ENCODE measurements at places on chromosomes 5 and 9.

DNA sequence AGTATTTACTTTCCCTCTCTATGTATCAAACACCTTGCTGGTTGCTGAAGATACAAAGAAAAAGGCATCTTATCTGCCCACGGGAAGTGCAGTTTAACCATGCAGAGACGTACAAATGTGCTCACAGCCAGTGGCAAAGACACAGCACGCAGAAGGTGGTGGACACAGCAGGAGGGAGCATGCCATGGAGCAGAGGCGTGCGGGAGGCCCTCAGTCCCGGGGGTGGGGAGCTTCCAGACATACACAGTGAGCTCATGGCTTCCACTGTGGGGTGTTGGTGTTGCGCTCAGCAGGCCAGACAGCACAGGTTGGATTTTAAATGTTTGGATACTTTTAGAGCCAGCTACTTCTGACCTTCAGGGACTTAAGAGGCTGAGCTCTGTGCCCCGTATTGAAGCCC, 8.8 kb upstream of the BARX1 start:
- no peak for DNase-seq

DNA sequence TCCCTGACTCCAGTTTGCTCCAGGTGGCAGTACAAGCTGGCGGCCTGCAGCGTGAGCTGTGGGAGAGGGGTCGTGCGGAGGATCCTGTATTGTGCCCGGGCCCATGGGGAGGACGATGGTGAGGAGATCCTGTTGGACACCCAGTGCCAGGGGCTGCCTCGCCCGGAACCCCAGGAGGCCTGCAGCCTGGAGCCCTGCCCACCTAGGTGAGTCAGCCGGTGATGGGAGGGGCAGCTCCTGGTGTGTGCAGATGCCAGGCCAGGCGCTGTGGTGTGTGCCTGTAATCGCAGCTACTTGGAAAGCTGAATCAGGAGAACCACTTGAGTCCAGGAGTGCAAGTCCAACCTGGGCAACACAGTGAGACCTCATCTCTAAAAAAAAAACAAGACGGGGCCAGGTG, 10.0 kb upstream of the CACFD1 start:
- DNase-seq = no peak

DNA sequence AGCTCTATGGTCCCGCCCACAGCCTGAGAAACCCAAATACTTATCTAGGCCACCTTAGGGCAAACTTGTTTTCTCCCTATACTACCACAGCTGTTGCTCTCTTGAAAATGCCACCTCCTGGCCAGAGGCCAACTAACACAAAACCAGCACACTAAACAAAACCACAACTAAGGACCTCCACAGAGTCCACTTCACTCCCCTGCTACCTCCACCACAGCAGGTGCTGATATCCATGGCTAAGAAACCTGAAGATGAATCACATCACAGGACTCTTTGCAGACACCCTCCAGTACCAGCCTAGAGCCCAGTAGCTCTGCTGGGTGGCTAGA, 108.4 kb downstream of the ALDH1A1 start:
- no peak for DNase-seq

GRCh38 chr5:149641000-149641576, 59.8 kb downstream of the ARHGEF37 start:
- no peak for DNase-seq

- DNase-seq = no peak
Observed at GRCh38 chr5:102893942-102894341, 138.8 kb downstream of the PAM start.

- peak; percentile 50 for DNase-seq
Observed at GRCh38 chr5:174793684-174794328, 69.4 kb downstream of the MSX2 start.

DNA sequence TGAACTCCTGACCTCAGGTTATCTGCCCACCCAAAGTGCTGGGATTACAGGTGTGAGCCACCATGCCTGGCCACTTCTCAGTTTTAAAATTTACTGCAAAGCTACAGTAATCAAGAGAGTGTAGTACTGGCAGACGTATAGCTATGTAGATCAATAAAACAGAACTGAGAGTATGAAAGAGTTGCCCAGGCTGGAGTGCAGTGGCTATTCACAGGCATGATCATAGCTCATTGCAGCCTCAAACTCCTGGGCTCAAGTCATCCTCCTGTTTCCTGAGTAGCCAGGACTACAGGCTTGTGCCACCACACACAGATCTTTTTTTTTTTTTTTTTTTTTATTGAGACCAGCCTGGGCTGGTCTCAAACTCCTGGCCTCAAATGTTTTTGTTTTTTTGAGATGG, 26.5 kb upstream of the NCS1 start:
- no peak for DNase-seq

GRCh38 chr5:42640835-42641234, 115.8 kb upstream of the CCDC152 start:
- no peak for DNase-seq

GRCh38 chr5:153678617-153679329, 188.3 kb downstream of the GRIA1 start:
- no peak for DNase-seq

GRCh38 chr9:125883565-125884217, 136.5 kb downstream of the PBX3 start:
- no peak for DNase-seq

DNA sequence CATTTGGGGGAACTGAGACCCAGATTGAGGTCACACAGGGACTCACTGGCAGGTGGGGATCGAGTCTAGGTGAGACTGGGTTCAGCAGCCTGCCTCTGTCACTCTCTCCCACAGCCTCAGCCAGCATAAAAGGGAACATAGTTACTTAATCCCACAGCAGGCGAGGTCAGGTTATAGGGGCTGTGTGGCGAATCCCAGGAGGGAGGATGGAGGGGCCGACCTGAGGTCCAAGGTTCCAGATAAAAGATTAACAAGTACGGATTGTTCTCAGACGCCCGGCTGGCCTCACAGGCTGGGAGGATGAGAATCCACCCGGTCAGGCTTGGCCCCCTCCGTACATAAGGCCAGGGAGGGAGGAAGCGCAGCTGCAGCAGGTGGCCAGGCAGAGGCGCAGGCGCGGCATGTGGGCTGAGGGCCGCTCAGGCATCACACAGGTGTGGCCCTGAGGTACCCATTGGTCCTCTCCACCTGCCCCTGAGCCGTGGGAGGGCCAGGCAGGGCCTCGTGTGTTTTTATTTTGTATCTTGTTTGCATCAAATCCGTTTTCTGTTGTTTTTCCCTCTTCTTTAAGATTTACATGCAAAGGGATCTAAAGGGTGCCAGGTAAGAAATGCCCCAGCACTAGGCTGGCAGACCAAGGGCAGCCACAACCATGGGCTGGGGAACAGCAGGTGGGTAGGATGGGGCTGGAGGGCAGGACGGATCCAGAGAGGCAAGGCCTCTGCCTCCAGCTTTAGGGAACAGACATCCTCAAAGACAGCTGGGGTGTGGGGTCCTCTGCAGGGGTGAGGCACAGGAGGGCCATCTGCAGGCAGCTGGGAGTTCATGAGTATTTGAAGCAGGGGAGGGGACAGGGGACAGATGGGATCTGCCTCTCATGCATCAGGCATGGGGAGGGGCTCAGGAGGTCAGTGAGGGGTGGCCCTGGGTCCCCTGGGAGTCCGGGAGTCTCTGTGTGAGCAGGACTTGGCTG, 3.6 kb downstream of the SUSD3 start:
- DNase-seq = no peak

GRCh38 chr9:131605770-131606590, 60.7 kb downstream of the PRRT1B start:
- no peak for DNase-seq

GRCh38 chr5:150017226-150018005, 16.9 kb downstream of the HMGXB3 start:
- no peak for DNase-seq

GRCh38 chr5:150316320-150316719, 13.6 kb upstream of the ARSI start:
- no peak for DNase-seq

DNA sequence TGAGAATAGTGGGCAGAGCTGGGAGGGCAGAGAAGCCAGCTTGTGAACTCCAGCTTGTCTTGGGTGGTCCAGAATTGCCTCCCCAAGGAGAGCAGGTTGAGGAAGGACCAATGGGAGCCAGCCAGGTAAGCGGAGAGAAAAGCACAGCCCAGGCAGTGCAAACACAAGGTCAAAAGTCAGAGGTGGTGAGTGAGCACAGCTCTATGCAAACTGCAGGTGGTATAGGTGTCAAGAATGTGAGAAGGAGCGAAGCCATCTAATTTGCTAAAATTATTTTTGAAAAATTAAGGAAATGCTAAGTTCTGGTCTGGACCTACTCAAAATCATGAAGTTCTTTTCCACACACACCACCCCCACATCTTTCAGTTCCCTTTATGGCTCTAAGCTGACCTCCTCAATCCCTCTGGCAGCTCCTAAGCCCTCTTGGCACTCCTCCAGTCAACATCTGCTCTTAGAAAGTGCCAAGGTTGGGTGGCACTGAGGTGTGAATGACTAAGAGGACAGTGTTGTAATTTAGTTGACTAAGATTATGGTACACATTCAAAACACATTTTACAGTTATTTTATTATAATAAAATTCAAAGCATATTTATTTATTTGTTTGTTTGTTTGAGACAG, 6.6 kb upstream of the OTULINL start:
- no peak for DNase-seq

DNA sequence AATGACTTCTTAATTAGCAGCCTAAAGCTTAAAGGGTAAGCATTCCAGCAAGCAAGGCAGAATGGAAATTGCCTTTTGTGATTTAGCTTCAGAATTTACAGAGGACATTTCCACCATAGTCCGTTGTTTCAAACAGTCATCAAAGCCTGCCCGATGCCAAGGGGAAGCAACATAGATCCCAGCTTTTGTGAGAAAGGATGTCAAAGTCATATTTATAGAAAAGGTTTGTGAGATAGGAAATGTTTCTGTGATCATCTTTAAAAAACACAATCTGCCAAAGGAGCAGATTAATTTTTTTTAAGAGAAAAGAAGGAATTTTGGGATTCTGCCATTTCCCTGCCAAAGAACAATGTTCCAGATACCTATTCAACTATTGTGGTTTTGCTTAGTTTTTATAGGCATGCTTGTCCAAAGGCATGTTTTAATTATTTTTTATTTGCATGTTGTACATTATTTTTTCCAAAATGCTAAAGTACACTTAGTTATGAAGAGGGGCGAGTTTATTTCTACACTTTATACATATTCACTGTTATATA, 346.9 kb downstream of the ZNF608 start:
- no peak for DNase-seq

GRCh38 chr9:29214154-29214689, 1640.9 kb upstream of the C9orf72 start:
- peak; percentile 83 for DNase-seq

DNA sequence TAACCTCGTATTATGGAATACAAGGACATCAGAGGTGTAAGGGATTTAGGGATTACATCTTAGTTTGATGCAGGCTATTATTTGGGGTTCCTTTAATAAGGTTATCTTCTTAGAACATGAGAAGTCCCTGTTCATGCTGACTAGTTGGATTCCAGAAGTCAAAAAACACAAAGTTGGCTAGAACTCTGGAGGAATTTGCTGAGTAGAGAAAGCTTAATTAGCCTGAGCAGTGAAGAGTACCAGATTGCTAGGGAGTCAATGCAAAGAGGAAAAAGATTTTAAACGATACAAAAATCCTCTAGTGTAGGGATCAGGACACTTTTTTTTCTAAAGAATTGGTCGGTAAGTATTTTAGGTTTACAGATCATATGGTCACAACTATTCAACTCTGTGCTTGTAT, 1872.5 kb upstream of the C9orf72 start:
- DNase-seq = no peak

GRCh38 chr9:114382699-114383520, 4.9 kb downstream of the AKNA start:
- DNase-seq = no peak

DNA sequence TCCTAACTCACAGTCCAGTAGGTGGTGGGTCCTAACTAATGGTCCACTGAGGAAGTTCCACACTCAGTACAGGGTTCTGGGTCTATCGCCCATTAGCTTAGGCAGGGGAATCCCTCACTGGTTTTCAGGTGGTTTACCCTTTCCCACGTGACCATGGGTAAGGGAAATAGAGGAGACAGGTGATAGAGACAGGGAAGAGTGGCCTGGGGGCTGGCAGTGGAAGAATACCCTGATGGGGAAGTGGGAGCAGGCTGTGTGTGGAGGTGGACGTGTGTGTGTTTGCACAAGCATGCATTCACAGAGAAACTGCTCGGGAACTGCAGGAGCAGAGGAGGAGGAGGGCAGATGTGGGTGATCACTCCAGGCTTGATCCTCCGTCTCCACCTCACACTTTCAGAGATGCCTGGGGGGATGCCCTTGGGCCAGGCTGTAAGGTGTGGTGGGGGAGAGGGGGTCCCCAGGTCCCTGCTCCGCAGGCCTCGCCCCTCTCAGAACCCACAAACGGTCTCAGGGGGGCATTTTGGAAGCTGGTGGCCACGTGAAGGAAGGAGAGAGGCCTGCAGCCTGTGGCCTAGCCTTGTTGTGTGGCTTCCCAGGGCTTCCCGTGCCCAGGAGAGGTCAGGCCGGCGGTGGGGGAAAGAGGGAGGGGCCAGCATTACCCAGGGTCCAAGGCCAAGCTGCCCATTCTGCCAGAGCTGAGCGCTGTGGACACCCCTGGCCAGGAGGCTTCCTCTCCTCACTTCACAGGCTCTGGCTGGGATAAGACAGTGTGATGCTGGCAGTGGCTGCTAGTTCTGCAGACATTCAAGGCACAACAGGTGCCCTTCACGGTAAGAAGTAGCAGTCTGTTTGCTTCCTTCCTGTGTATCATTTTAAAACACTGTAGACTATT, 80.0 kb downstream of the OTULIN start:
- DNase-seq = no peak

DNA sequence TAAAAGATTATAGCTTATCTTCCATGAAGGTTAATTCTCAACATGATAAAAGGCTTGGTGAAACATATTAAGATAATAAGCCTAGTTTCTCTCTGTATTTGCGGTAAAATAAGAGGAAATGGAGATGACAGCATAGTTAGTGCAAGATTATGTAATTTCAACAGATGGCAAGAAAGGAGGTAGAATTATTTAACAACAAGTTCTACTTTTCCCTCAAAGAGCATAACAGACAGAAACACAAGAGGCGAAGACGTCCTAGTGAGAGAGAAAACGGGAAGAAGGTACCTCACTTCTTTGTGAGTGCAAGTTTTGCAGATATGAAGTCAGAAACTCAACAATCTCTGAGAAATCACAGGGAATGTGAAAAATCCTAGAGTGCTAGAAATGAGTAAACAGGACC, 144.8 kb upstream of the ADCY2 start:
- DNase-seq = no peak

DNA sequence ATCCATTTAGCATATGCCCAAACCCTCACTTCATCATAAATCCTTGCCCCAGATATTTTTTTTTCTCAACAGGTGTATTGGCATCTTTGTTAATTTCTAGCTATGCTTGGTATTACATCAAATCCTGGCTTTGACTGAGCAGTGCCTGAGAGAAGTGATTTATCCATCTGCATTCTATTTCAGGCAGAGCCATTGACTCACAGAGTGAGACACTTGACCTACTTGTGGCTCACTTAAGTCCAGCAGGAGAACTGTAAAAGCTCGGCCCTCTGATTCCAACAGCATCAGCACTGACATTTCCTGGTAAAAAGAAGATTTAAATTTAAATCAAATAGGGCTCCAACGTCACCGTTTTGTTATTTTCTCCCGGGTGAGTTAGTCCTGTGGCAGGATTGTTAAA, 93.4 kb downstream of the PLK2 start:
- DNase-seq = no peak

Measured in NT2/D1 (cell line).